ENCODE measurements at places on chromosomes 1 and 21. TPM values are rescaled to one million over a fixed set of nuclear protein-coding genes. Genes with fewer than 3 reads are reported as not detected.

Gene RNF186
- not detected for total RNA-seq

Gene CDC42BPA
- total RNA-seq, result 75.1 TPM

Gene AKR7A2
- 26.5 TPM for total RNA-seq

Gene GNG4
- 2.1 TPM for total RNA-seq

Gene C1orf56
- 5.1 TPM for total RNA-seq

Gene GCSAML
- total RNA-seq, result 1.0 TPM

DNA sequence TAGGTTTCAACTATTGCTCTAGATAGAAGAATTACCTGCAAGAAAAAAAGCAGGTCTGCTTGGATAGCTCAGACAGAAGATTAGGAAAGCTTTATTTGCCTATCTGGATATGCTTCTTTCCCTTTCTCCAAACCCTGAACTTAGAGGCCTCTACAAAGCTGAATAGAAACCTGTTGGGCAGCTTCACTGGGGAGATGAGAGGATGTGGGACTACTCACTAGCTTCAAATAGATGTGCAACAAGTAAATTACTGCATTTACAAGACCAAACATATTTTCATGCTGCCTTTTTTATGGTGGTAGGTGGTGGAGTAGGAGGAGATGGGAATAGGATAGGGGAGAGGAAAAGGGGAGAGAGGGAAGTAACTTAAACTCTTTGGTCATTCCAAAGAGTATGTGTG lies 6.4 kb downstream of the CLCA2 start:
- no peak overlapping the region for H3K4me3 ChIP-seq
- H3K27ac ChIP-seq, result peak overlapping the region; percentile 65

- H3K36me3 ChIP-seq, result no peaks in the 10 kb centered on the region
- no peaks in the 10 kb centered on the region for H3K4me1 ChIP-seq
- no peaks in the 10 kb centered on the region for H3K27me3 ChIP-seq
- DNase-seq, result no peak
- H3K27ac ChIP-seq, result no peak overlapping the region
Measured at GRCh38 chr1:246001837-246002230, 505.2 kb downstream of the SMYD3 start.

DNA sequence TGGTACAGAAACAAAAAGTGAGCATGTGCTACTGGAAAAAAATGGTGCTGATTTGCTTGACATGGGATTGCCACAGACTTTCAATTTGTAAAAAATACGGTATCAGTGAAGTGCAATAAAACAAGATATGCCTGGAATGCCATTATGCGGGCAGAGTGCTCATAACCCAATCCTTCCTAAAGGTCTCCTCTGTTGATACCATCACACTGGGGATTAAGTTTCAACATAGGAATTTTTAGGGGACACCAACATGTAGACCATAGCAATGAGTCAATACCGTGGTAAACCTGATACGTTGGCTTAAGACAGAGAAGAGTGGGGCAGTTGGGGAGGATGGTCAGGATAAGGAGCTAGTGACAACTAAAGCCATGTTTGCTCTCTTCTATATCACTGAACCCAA lies 20.5 kb downstream of the MX1 start:
- H3K36me3 ChIP-seq, result no peaks in the 10 kb centered on the region
- no peak overlapping the region for H3K4me3 ChIP-seq
- no peaks in the 10 kb centered on the region for H3K27me3 ChIP-seq
- DNase-seq, result no peak
- no peak overlapping the region for H3K27ac ChIP-seq

DNA sequence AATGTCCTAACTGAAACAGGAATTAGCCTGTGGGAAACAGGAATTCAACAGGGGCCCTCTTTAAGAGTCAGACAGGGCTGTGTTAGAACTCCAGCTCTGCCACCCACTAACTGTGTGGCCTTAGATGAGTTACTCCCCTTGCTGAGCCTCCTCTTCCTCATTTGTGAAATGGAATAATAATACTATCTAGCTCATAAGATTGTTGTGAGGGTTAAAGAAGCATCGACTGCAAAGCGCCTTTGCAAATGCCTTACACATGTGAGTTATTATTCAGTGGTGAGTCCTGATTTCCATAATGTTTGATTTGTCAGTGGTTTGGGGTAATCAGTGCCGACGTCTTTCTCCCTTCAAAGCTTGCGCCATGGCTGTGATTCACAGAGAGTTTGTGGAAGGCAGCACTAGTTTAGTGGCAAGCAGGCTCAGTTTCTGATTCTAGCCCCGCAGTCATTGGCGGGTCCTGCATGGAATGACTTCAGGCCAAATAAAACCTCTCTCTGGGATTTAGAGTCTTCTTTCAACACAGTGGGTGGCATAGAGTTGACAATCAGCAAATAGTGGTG lies 388.5 kb downstream of the PLPP3 start:
- no peak overlapping the region for H3K4me3 ChIP-seq
- no peaks in the 10 kb centered on the region for H3K27me3 ChIP-seq
- H3K36me3 ChIP-seq, result no peaks in the 10 kb centered on the region
- H3K27ac ChIP-seq, result no peak overlapping the region

DNA sequence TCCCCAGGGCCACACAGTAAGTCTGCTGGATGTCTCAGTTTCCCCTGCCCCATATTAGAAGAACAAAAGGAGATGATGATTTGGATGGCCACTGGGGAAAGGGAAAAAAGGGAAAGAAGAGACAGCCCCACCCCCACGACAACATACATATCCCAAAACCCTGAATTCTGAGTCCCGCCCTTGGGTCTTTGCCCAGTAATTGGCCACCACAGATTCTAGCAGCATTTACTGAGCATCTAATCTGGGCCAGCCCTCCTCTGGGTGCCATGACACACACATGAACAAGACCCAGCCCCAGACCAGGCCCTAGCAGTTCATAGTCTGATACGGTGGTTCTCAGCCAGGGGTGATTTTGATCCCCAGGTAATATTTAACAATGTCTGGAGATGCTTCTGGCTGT lies 5.2 kb upstream of the TTC4 start:
- no peaks in the 10 kb centered on the region for H3K36me3 ChIP-seq
- H3K4me3 ChIP-seq, result no peak overlapping the region
- no peaks in the 10 kb centered on the region for H3K27me3 ChIP-seq
- DNase-seq, result no peak

DNA sequence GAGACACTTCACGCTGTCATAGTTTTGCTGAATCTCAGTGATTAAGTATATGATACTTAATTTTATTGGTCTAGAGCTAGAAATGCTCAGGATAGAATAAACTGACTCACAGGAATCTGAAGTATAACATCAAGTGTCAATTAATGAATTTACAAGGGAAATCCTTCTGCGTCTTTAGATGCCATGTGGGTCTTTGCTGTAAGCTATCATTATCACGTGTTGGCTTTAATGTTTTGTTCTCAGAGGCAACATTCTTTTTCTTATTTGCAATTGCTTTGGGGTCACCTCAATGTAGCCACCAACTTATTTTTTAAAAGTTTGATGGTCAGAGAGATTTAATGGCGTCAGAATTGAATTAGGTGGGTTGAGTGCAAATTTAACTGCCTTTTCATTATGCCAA lies 680.1 kb upstream of the PTBP2 start:
- no peaks in the 10 kb centered on the region for H3K36me3 ChIP-seq
- DNase-seq, result no peak
- H3K27ac ChIP-seq, result no peak overlapping the region
- no peaks in the 10 kb centered on the region for H3K4me1 ChIP-seq
- no peak overlapping the region for H3K4me3 ChIP-seq
- no peaks in the 10 kb centered on the region for H3K27me3 ChIP-seq

- no peak overlapping the region for H3K27ac ChIP-seq
- no peak for DNase-seq
- no peaks in the 10 kb centered on the region for H3K27me3 ChIP-seq
Measured at GRCh38 chr1:232939748-232940147, 10.7 kb upstream of the NTPCR start.

DNA sequence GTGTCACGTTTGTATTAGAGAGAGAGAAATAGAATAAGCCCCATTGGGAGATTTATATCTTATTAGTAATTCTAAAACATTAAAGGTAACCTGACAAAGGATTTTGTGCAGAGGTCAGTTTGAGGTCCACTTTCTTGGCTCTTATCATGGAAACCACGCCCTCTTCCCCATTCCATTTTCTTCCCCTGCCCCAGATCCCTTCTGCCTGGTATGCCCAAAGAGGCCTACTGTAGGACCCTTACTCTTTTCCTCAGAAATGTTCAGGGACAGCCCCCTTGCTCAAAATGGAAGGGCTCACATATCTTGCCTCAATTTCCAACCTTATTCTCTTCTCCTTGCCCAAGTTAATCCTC lies 9.6 kb downstream of the CCDC185 start:
- DNase-seq, result no peak
- no peaks in the 10 kb centered on the region for H3K27me3 ChIP-seq
- no peaks in the 10 kb centered on the region for H3K36me3 ChIP-seq
- H3K27ac ChIP-seq, result no peak overlapping the region

GRCh38 chr1:22738069-22738435 lies 27.4 kb downstream of the EPHB2 start:
- no peaks in the 10 kb centered on the region for H3K36me3 ChIP-seq
- no peak for DNase-seq
- H3K27ac ChIP-seq, result no peak overlapping the region

GRCh38 chr1:9475061-9475627 lies 64.1 kb upstream of the SLC25A33 start:
- H3K4me1 ChIP-seq, result no peaks in the 10 kb centered on the region
- no peaks in the 10 kb centered on the region for H3K27me3 ChIP-seq
- DNase-seq, result peak; percentile 48
- no peaks in the 10 kb centered on the region for H3K36me3 ChIP-seq

GRCh38 chr1:109089242-109090015 lies 1.1 kb upstream of the TMEM167B start:
- H3K36me3 ChIP-seq, result no peaks in the 10 kb centered on the region
- no peaks in the 10 kb centered on the region for H3K27me3 ChIP-seq
- H3K27ac ChIP-seq, result no peak overlapping the region
- DNase-seq, result no peak
- peak overlapping the region; percentile 90 for H3K4me3 ChIP-seq

- no peak for DNase-seq
- no peaks in the 10 kb centered on the region for H3K36me3 ChIP-seq
- no peak overlapping the region for H3K27ac ChIP-seq
- H3K27me3 ChIP-seq, result no peaks in the 10 kb centered on the region
- no peaks in the 10 kb centered on the region for H3K4me1 ChIP-seq
- H3K4me3 ChIP-seq, result no peak overlapping the region
Measured at GRCh38 chr1:151759241-151759640, 4.1 kb downstream of the MRPL9 start.

DNA sequence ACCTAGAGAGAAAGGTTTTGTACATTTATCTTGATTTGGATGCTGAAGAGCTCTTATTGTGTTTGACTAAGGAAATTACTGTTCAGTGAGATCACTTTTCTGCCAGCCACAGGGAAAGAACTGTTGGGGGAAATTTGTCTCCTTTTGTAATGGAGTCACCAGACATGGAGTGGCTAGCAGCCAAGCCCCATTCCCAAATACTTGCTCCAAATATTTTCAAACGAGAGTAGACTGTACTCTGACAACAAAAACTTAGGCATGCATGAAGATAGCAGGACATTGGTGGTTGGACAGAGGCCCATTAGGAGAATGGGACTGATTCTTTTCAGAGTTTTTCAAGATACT lies 21.1 kb downstream of the IPO9 start:
- no peaks in the 10 kb centered on the region for H3K36me3 ChIP-seq
- H3K4me3 ChIP-seq, result no peak overlapping the region
- DNase-seq, result no peak
- H3K4me1 ChIP-seq, result no peaks in the 10 kb centered on the region

- no peak overlapping the region for H3K4me3 ChIP-seq
- H3K36me3 ChIP-seq, result no peaks in the 10 kb centered on the region
- H3K27me3 ChIP-seq, result no peaks in the 10 kb centered on the region
- no peak overlapping the region for H3K27ac ChIP-seq
- H3K4me1 ChIP-seq, result no peaks in the 10 kb centered on the region
Measured at GRCh38 chr1:168312718-168313604, 32.3 kb downstream of the TBX19 start.

DNA sequence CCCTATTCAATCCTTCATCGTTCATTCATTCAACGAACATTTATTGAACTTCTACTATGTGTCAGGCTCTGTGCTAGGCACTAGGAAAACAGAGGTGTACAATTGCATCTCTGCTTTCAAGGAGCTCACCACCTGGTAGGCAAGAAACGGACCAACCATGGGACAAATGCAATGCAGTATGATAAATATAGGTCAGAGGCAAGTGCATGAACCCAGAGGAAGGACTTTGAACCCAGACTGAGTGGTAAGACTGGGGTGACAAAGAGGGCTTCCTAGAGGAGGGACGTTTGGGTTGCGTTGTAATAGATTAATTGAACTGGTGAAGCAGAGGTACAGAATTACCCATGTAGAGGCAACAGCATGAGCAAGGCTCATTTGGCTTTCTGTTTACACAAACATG lies 16.4 kb downstream of the CD2 start:
- H3K36me3 ChIP-seq, result no peaks in the 10 kb centered on the region
- H3K4me3 ChIP-seq, result no peak overlapping the region
- DNase-seq, result no peak
- H3K27me3 ChIP-seq, result no peaks in the 10 kb centered on the region
- no peak overlapping the region for H3K27ac ChIP-seq

- no peak overlapping the region for H3K27ac ChIP-seq
- no peaks in the 10 kb centered on the region for H3K27me3 ChIP-seq
- peaks cover 5% of the 10 kb centered on the region for H3K4me1 ChIP-seq
- no peak for DNase-seq
- H3K4me3 ChIP-seq, result no peak overlapping the region
Measured at GRCh38 chr1:198169672-198170071, 12.9 kb downstream of the NEK7 start.

DNA sequence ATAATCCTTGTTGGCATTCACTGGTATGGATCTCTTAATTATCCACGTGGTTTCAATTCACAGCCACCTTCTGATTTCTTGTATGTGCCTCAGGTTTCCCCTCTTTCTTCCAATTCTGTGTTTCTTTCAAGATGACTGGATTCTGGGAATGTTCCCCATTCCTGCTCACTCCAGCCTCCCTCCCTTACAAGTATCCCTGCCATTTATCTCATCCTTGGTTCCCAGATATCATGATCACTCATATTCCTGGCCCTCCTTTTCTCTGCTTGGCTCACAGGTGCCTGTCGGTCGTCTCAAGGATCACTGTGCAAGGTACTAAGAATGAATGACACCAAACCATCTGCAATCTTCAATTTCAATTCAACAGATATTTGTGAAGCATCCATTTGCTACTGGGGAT lies 279.2 kb downstream of the ASTN1 start:
- no peaks in the 10 kb centered on the region for H3K27me3 ChIP-seq
- DNase-seq, result no peak
- no peak overlapping the region for H3K4me3 ChIP-seq
- H3K27ac ChIP-seq, result no peak overlapping the region
- no peaks in the 10 kb centered on the region for H3K36me3 ChIP-seq

DNA sequence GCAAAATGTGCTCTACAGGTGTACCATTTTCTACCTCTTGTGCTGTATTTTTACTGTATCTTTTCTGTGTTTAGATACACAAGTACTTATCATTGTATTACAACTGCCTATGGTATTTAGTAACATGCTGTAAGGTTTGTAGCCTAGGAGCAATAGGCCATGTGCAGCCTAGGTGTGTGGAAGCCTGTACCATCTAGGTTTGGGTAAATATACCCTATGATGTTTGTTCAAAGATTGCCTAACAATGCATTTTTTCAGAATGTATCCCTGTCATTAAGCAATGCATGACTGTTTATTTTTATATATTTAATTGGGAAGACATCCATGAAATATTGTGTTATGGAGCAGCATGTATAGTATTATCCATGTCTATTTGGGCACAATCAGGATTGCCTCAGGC lies 11.0 kb downstream of the ETV3L start:
- no peak overlapping the region for H3K4me3 ChIP-seq
- H3K4me1 ChIP-seq, result no peaks in the 10 kb centered on the region
- H3K27me3 ChIP-seq, result no peaks in the 10 kb centered on the region
- no peak overlapping the region for H3K27ac ChIP-seq

GRCh38 chr1:31736675-31737074 lies 27.5 kb downstream of the ADGRB2 start:
- no peaks in the 10 kb centered on the region for H3K4me1 ChIP-seq
- no peaks in the 10 kb centered on the region for H3K27me3 ChIP-seq
- DNase-seq, result no peak
- H3K36me3 ChIP-seq, result no peaks in the 10 kb centered on the region
- H3K4me3 ChIP-seq, result no peak overlapping the region

Measured in uterus (tissue), 4 donors.